ENCODE measurements at places on chromosomes 6 and 20.
A peak's percentile ranks its signal among the peaks of the same experiment; 100 is the strongest.

DNA sequence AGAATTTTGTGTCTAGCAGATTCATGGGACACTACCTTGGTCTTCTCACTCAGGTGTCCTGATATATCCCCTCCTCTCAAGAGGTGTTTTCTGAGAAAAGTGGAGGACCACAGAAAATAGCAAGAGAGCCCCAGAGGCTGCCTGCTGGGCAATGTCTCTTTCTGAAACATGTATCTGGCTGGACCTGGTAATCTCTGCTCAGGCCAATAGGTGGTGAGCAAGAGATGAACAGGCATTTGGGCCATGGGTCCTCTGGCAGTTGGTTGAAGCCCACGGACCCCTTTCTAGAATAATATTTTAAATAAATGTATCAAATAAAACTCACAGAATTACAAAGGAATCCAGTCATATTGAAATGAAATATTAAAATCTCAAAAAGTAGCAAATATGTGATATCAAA, 8.8 kb upstream of the THBD start:
- no peak for DNase-seq

GRCh38 chr20:51188941-51189340, 166.0 kb upstream of the KCNG1 start:
- DNase-seq: no peak

DNA sequence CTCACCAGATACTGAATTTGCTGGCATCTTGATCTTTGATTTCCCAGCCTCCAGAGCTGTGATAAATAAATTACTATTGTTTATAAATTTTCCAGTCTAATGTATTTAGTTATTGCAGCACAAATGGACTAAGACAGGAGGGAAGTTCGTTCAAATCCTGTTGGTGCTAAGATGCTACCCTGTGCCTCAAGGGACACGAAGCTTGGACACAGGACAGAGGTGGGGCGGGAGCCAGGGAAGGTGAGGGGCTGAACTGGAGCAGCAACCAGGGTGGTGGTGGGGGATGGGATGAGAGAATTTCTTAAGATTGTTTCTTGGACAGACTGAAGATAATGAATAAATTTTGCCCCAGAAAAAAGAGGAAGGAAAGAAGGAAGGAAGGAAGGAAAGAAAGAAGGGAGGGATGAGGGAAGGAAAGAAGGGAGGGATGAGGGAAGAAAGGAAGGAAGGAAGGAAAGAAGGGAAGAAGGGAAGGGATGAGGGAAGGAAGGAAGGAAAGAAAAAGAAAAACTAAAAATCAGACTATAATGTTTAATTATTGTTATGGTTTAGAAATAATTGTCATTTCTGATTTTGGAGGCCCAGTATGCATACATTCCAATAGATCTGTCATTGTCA, 127.2 kb downstream of the CDC5L start:
- no peak for DNase-seq

DNA sequence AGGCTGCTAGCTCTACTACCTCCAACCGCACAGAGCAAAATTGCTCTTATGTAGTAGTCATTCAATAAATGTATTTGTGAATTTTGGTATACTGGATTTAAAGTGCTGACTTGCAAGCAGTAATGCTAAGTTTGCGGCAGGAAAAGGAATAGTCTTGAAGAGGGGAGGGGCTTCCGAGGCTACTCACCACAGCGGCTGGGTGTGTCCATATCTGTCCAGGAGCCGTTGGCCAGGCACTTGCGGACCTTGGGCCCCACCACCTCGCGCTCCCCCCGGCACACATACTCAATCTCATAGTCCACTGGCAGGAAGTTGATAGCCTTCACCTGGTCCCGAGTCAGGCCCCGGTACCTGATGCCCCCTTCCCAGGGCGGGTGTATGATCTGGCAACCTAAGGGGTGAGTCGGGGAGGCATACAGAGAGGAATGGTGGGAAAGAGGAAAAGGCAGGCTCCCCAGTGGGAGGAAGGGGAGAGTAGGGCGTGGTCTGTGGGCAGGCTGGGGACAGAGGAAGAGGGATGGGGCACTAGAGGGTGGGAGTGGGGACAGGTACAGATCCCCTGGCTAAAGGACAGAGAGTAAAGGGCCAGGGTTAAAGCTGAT, 1.7 kb downstream of the GABBR1 start:
- DNase-seq: no peak

DNA sequence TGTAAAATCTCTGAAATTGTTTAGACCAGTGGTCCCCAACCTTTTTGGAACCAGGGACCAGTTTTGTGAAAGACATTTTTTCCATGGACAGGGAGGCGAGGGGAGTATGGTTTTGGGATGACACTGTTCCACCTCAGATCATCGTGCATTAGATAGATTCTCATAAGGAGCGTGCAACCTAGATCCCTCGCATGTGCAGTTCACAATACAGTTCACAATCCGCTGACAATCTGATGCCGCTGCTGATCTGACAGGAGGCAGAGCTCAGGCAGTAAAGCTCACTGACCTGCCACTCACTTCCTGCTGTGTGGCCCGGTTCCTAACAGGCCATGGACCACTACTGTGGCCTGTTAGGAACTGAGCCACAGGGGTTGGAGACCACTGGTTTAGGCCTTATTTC, 115.2 kb downstream of the EPM2A start:
- no peak for DNase-seq

GRCh38 chr20:61024390-61024789, 227.7 kb upstream of the CDH4 start:
- no peak for DNase-seq

DNA sequence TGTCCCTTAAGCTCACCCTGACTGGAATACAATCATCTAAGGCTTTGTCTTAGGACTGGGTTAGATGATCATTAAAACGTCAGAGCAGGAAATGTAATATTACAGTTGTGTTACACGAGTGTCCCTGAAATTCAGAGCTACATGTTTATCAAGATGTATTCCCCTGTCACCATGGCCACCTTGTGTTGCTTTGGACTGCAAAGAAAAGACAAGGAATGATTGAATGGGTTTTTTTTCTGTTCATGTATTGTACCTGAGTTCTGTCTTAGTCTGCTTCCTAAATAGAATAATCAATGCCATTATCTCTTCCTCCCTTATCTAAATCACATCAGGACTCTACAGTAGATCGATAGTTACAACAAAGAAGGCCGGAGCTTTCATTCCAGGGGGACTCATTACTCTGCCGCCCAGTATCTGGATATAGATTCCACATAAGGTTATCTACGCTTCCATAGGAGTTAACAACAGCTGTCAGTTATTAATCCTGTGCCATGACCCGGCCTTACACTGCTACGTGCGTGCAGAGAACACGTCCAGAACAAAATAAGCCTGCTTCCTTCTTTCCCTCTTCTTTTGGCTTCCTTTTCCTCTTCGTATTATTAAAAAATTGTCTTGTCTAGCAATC, 274.1 kb upstream of the SASH1 start:
- DNase-seq: no peak

GRCh38 chr6:43454290-43454695, 1.1 kb downstream of the DLK2 start:
- no peak for DNase-seq

GRCh38 chr20:16498526-16499253, 74.6 kb downstream of the KIF16B start:
- no peak for DNase-seq

DNA sequence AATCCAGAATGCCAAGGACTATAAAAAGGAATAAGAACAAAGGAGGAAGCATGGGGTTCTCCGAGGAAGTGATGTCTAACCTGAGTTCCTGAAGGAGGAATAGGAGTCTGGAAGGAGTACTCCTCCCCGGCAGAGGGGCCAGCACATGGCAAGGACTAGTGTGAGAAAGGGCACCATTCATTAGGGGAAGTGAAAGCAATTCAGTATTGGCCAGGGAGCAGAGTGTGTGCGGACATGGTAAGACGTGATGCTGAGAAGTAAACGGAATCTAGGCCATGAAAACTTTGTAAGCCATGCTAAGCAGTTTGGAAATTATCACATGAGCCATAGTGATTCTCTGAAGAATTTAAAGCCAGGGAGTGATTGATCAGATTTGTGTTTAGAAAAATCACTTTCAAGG, 218.9 kb upstream of the PRDM1 start:
- DNase-seq: no peak

- DNase-seq: no peak
These were observed 9.3 kb upstream of the TRAF3IP2 start for GRCh38 chr6:111614833-111615582.

GRCh38 chr6:4049246-4049645, 29.7 kb downstream of the FAM217A start:
- DNase-seq: no peak

DNA sequence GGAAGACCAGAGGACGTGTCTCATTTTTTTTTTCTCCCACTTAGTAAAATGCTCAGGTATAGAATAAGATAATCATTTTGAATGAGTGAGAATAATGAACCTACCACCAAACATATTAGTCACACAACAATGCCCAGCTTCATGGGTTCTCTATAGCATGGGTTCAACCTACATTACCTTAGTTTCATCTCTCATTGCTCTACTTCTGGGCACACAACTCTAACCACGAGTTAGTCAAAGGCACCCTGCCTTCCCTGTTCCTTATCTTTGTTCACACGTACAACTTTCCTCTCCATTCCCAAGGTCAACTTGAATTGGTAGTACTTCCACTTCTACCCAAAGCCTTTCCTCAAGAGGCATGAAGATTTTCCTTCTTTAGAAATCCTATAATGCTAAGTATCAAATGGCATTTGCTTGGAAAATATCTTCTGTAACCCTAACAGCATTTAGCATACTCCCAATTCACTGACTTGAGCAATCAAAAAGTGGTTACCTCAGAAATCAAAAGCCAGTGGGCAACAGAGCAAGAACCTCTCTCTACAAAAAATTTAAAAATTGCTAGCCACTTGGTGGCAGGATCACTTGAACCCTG, 20.9 kb downstream of the DEK start:
- no peak for DNase-seq

GRCh38 chr6:158024566-158025297, 43.1 kb downstream of the SYNJ2 start:
- DNase-seq: peak; percentile 27

DNA sequence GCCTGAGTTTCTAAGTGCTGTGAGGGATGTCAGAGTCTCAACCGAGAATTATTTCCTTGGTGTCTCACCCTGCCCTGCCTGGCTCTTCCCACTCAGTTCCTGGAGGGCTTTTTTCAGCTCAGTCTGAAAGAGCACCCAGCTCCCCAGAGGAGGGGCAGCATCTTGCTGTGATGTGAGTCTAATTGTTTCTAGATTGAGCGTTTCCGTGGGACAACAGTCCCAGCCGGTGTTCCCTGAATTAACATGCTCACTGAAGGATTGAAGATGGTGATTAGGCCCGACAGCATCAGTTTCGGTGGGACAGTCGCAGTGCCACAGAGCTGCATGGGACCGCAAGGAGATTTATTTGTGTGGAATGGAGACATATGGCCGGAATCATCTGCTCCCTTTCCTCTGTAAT, 587.6 kb downstream of the DHX35 start:
- DNase-seq: no peak

GRCh38 chr20:34472246-34472925, 43.8 kb upstream of the DYNLRB1 start:
- DNase-seq: no peak

DNA sequence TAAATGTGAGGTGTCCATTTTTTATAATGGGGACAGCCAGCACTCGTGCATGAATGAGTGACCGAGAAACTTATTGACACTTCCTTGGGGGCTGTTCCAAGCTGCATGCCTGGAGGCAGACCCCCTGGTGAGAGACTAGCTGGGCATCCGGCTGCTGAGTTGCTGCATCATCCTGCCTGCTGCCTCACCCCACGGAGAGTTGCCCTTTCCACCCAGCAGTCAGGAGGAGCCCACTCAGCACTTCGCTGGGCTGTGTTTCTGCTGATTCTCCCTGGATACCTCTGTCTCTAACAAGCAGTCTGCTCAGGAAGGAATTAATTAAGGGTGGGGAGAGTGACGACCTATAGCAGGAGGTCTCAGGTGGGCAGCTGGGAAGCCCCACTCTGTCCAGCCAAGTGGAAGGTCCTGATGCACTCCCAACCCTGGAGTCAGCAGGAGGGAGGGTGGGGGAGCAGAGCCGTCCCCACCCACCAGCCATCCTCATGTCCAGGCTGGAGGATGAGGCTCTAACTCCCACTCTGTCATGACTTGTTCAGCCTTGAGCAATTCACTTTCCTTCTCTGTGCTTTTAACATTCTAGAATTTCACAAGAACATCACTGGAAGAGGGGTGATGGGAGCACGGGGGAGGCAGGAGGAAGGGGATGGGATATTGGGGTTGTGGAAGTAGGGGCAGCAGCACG, 177.3 kb downstream of the LRFN2 start:
- no peak for DNase-seq

DNA sequence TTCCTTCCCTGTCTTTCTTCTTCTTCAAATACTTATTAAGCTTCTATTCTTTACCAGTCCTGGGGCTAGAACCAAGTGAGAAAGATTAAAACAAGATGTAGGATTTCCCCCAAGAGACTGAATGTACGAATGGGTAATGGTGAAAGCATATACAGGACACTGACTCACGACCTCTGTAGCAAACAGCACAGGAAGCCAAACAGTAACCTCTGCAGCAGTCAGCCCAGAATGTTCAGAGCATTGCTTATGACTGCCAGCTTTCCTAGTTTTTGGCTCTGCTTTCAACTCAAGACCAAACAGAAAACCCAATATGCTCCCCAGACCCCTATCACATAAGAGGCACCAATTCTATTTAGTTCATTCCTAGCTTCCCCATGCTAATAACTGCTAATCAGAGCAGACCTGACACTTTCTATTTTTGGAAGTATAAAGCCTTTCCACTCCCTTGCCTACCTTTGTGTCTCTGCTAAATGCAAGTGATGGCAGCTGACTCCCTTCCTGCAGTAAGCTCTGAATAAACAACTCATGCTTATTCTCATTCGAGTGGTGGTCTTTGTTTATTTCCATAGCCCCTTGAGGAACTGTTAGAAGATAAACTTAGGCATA, 690.6 kb downstream of the EPM2A start:
- no peak for DNase-seq

DNA sequence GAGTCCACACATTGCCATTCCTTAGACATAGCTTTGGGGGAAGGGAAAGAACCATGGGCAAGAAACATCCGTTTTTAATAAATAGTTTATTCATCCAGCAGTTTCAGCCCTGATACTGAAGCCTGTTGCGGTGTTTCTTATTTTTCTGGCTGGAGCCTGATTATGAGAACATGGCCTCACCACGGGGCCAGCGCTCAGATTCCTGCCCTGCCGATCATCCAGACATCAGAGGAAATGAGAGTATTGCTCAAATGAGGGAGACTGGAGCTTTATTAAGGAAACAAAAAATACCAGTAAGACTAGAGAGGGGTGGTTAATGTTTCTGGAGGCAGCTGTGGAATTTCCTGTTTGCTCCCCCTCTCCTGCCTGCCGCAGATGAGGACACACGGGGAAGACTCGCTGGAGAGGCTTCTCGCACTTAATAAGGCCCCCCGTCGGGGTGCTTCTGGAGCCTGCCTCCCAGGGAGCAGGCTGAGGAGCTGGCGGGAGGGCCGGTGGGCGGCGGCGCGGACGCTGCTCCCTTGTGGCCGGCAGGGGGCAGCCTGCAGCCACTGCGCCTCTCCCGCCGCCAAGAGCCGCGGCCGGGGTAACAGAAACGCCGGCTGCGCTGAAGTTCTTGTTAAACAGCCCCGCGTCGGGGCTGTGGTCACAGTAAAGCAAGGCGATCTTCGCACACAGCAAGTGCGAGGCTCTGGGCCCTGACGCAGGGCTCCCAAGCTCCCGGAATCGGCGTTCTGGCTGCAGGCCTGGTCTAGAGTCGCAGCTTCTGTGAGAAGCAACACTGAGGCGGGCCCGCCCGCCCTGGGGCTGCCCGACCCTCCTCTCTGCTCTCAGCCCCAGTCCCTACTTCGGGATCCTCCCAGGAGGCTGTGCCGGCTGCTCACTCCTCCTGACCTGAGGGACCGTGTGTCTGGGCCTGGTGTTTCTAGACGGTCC, 17.5 kb downstream of the LEMD2 start:
- DNase-seq: peak; percentile 96

Data from posterior cingulate gyrus (tissue), 11 donors.